ENCODE measurements at places on chromosomes 7 and 10.

DNA sequence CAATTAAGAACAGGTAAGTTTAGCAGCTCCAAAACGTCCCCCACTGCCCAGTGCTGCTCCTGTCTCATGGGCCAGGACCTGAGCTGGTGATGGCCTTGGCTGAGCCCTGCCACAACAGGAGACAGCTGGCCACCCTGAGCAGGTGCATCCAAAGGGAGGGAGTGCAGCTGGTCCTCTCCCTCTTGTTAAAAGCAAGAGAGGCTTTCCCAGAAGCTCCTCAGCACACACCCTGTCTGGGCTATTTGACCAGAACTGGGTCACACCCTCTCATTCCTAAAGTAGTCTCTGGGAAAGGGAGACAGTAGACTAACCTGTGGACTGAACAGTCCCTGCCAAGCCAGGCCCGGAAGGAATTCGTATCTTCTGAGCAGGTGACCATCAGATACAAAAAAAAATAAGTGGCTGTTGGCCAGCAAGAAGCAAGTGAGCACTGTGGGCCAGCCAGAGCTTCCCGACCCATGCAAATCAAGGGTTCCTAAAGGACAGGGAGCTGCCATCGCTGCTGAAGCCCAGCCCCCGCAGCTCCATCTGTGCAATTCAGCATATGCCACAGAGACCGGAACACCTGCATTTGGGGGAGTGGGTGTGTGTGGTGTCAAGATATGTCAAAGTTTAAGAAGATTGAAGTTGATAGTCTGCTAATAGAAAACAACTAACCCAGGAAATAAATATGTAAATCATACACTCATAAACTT is 2.1 kb upstream of the TMEM72 start:
- DNase-seq = no peak

DNA sequence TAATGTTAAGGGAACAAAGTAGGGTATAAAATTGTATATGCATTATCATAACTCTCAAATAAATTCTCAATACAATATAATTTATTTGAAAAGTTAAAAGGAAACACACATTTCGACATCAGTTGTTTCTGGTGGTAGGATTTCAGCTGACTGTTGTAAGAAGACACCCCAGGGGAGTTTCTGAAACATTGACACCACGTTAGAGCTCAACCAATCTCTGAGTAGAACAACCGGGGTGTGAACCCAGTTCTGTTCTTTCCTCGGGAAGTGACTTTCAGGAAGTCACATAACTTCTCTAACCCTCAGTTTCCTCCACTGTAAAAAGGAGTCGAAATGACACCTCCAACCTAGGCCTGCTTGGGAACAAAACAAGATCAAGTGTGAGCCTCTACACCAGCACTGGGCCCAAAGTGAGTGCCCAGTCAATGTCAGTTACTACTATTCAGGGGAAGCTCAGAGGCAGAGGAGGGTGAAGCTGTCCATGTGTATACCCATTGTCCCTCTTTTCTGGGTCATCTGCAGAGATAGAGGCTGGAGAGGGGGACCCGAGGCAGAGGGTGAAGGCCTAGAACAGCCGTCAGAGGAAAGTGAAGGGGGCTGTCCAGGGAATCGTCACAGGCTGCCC is 67.1 kb downstream of the AOAH start:
- DNase-seq = no peak

GRCh38 chr10:130761788-130762301 is 549.7 kb downstream of the TCERG1L start:
- DNase-seq = no peak

GRCh38 chr10:93376372-93377293 is 105.5 kb downstream of the MYOF start:
- no peak for DNase-seq

DNA sequence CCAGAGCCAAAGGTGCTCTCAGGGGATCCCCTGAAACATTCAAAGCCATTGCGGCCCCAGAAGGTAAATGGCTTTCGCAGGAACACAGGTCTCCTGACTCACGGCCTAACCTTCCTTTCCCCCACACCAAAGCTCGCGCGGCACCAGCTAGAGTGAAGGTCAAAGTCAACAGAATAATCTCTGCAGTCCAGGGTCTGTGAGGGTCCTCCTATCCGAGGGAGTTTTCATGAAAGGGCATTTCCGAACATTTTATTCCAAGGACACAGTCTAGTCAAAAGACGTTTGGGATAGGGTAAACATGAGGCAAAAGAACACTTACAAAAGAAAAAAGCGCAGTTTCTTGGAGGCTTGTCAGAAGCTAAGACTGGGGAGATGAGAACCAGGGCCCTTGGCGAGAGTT is 559 bp upstream of the STEAP2 start:
- DNase-seq = no peak

DNA sequence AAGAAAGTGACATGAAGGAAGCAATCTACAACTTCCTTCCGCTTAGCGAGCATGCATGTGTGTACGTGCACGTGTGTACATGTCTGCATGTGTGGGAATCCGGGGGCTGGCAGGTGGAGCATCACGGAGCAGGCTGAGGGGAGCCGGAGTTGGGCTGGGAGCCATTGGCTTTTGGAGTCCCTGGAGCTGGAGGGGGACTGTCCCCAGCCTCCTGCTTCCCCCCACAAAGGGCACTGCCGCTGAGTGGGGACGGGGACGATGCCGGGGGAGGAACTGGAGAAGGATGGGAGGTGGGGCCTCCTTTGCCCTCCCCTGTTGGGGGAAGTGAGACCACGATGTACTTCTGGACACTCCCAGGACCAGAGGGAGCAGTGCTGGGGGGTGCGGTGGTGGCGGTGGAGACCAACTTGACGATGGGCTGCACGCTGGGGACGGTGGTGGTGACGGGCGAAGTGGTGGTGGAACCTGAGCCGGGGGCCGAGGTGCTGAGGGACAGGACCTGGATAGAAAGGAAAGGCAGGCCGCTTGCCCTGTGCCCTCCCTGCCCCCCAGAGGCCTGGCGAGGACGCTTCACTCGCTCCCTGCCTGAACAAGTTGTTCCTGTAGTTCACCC is 5.8 kb downstream of the AP4M1 start:
- DNase-seq = no peak

- DNase-seq = no peak
Observed at GRCh38 chr10:124630551-124630950, 113.6 kb downstream of the FAM53B start.

DNA sequence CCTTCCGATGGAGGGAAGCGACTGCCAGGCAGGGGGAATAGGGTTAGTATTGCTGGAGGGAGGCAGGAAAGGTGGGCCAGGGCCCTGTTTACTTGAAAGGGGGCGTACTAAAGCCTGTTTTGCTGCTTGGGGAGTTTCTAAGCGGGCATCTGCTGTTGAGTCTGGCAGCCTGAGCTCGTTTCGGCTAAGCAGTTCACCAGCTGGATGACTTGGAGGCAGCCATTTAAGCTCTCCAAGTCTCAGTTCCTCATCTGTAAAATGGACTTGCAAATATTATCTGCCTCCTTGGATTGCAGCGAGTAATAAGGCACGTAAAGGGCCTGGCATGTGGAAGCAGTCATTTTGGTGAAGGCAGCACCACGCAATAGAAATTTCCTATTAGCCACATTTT is 44.0 kb downstream of the LDB3 start:
- no peak for DNase-seq

DNA sequence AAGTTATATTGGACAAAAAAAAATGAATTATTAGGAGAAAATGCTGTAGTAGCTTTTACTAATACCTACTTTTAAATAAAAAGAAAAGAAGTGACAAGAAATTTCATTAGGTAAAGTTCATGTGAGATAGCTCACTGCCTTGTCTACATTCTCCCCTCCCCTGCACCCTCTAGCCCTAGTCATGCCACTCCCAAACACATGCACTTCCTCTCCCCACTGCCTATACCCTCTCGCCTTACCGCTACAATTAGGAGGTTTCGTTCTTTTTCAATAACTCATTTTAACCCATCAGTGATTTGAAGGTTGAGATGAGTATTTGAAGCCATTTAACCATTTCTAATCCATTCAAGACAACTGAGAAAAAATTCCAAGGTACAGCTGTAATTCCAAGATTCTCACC is 75.3 kb downstream of the HIBADH start:
- DNase-seq = no peak

DNA sequence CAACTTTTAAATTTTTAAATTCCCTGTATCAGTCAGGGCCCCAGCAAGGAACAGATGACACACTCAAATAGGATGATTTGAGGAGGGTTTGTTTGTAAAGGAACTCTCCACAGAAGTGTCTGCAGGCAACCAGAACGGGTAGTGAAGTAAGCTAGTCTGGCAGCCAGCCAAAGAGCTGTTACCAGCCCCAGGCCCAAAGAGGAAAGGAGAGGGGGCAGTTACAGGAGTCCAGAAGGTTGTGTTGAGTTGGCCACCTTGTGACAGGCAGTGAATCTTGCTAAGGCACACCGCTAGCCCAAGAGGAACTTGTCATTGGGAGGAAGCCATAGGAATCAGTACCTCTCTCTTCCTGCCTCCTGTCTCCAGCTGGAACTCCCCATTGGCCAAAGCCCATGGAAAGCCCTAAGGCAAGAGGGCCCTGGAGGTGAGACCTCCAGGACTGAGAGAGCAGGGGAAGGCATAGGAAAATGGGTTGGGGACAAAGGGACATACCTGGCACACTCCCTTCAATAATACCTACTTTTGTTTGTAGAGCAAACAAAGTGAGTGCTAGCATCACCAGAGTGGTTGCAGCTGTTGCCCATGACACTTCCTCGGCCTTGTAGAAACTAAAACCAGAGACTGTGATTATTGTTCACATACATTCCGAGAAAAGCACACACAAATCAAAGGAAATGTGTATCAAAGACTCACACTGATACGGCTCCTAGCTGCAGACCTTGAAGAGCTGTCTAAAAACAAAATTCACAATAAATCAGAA is 25.4 kb upstream of the GATAD1 start:
- DNase-seq = no peak

- DNase-seq = no peak
Observed at GRCh38 chr10:24133835-24134234, 75.1 kb upstream of the KIAA1217 start.

- DNase-seq = no peak
Observed at GRCh38 chr7:43314379-43315158, 202.1 kb downstream of the HECW1 start.

GRCh38 chr10:69801094-69801433 is 642 bp upstream of the COL13A1 start:
- no peak for DNase-seq

DNA sequence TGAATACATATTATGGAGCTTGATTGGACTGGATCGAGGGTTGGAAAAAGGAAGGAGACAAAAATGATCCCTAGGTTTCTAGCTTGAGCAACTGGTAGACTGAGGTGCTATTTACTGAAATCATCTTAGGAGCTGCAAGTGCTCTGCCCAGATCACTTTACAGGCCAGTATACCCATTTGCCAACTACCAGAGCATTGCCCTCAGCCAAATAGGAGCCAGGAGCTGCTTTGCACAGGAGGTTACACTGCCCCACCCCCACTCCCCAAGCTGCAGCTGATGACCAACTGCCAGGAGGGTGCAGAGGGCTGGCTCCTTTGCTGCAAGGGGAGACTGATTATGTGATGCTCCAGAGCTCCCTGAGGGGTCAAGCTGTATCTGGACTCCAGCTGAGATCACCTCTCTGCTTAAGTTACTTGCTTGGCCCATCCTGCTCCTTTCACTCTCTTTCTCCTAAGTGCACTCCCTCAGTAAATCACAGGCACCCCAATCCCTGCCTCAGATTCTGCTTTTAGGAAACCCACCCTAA is 275.4 kb downstream of the ZEB1 start:
- DNase-seq = no peak

DNA sequence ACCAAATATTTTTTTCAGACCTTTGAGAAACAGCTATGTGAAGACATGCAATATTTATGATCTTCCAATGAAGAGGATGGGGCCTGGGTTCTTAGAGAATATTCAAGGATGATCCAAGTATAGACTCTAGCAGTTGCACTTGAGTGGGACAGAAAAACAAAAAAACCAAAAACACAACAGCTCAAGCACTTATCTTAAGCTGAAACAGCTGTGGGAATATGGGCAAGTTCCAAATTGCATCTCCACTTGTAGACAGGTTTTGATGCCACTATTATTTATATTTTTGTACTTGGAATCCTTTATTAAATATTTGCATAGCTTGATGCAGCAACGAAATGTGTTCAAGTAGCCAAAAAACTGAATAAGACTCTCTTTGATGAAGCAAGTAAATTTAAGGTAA is 2.2 kb upstream of the PDK4 start:
- no peak for DNase-seq

GRCh38 chr10:81136261-81136660 is 598.6 kb downstream of the SH2D4B start:
- DNase-seq = no peak

GRCh38 chr7:30727061-30727945 is 24.6 kb upstream of the INMT start:
- DNase-seq = peak; percentile 26

- no peak for DNase-seq
Observed at GRCh38 chr7:138954545-138955475, 26.4 kb downstream of the KIAA1549 start.

- no peak for DNase-seq
Observed at GRCh38 chr10:21791276-21791675, 212.3 kb downstream of the DNAJC1 start.

Data from activated CD4-positive, alpha-beta T cell treated with anti-CD3 and anti-CD28 coated beads for 1 hour (primary cell).